ENCODE measurements at places on chromosomes 2 and 18.

DNA sequence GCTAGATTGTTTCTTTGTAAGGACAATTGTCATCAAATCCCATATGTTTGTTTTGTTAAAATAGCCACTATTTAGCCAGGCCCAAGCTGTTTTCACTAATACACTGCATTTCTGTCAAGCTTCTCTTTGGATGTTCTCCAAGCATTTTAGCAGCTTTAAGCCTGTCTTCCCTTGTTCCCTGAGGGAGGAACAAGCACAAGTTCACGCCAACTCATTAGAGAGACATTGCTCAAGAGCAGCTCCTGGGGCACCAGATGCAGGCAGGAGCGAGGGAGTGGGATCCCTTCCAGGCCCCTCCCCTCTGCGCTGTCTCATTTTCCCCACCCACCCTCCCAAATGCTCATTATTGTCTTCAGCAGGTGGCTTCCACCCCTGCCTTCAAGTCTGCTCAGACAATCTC lies 32.6 kb upstream of the PPP3R1 start:
- no peak for DNase-seq

- DNase-seq, result no peak
These were observed 2.4 kb downstream of the MRPL33 start for GRCh38 chr2:27773959-27774358.

- no peak for DNase-seq
These were observed 76.3 kb upstream of the DTNB start for GRCh38 chr2:25749676-25750075.

DNA sequence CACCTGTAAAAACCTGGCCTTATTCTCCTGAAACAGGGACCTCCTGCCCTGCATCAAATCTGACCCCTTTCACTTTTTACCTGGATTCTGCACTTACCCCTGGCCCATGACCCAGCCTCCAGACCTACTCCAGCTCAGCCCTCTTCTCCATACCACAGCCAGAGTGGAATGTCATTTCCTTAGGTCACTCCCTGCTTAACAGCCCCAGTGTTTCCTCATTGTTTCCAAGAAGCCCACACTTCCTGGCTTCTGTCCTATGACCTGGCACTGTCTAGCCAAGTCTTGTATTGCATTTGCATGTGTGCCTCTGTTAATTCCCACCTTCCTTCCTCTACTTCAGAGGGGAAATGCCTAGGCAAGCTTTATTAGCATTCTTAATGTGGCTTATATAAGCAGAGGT lies 51.4 kb upstream of the TRIB2 start:
- no peak for DNase-seq

DNA sequence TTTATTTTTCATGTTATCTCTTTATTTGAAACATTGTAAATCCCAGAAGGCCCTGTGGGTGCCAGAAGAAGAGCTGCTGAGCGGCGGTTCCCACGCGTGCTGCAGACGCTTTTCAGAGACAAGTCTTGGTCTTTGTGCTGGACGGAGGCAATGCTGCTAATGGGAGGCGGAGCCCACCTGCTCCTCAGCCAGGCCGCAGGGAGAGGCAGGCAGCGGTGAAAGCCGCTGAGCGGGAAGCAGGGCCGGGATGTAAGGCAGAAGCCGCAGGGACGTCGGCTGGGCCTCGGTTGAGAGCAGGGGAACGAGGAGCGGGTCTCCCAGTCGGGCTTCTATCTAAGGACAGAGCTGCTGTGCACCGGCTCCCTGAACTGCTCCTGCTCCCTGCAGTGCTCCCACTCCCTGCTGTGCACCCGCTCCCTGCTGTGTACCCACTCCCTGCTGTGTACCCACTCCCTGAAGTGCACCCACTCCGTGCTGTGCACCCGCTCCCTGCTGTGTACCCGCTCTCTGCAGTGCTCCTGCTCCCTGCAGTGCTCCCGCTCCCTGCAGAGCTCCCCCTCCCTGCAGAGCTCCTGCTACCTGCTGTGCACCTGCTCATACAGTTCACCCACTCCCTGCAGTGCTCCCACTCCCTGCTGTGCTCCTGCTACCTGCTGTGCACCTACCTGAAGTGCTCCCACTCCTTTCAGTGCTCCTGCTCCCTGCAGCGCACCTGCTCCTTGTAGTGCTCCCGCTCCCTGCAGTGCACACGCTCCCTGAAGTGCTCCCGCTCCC lies 16.4 kb downstream of the TMEM18 start:
- no peak for DNase-seq

GRCh38 chr18:36572135-36572856 lies 256.5 kb downstream of the TPGS2 start:
- no peak for DNase-seq

GRCh38 chr2:30287190-30287840 lies 56.0 kb downstream of the LBH start:
- no peak for DNase-seq

GRCh38 chr2:37300578-37300977 lies 24.1 kb downstream of the PRKD3 start:
- DNase-seq, result no peak

DNA sequence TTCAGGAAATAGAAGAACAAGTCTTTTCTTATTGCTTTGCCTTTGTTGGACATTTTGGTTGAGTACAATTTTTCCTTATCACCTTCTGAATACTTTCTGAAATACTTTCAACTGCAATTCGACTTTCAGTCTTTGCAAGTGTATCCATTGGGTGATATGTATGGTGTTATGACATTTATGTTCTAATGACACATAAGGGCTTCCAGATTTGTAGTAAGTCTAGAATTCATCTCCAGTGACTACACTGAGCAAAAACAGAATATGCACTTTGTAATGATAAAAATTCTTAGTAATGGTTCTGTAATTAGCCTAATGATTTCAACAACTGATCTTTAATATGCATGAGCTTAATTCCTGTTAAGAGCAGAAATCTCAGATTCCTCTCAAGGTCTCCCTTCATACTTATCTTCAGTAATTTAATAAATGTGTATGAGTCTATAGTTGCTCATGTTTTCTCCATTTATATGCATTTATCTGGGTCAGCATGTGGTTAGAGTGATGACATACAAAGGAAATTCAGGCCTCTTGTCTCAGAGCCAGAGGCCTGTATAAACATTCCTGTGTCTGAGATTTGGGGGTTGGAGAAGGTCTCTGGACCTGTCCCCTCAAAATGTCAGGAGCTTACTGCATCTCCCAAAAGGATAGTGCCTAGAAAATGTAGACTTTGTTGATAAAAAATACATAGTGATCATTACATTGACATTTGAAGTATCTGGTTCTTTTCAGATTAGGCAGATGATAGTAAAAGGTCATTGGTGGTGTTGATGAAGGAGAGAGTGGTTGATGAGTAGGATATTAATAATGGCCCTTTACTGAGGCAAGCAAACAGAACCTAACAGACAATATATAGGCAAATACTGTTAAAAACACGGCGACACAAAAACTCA lies 114.9 kb downstream of the QPCT start:
- DNase-seq, result no peak

DNA sequence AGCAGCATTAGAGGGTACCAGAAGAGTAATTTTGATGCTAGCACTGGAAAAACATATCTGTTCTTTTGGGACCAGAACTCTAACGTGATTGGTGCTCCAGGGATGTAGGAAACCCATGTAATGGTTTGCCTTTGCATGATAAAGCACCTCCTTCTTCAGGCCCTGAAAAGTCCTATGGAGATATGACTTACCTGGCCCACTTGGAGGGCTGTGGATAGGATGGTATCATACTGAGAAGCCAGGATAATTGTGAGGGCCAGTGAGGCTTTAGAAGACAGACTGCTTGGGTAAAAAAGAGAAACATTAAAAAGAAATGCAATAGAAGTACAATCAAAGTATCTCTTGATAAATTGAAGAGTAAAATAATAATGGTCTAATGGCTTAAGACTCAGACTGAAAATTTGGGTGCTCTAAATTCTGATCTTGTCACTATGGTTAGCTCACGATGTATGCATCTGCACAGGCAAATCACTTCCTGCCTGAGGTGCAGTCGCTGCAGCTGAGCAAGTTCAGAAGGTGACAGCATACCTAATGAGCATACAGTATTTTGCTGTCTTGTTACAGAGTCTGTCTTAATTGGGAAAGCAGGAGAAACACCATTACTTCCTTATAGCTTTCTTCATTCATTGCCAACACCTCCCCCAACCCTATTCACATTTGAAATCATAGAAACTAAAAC lies 371.5 kb downstream of the NUP35 start:
- no peak for DNase-seq

DNA sequence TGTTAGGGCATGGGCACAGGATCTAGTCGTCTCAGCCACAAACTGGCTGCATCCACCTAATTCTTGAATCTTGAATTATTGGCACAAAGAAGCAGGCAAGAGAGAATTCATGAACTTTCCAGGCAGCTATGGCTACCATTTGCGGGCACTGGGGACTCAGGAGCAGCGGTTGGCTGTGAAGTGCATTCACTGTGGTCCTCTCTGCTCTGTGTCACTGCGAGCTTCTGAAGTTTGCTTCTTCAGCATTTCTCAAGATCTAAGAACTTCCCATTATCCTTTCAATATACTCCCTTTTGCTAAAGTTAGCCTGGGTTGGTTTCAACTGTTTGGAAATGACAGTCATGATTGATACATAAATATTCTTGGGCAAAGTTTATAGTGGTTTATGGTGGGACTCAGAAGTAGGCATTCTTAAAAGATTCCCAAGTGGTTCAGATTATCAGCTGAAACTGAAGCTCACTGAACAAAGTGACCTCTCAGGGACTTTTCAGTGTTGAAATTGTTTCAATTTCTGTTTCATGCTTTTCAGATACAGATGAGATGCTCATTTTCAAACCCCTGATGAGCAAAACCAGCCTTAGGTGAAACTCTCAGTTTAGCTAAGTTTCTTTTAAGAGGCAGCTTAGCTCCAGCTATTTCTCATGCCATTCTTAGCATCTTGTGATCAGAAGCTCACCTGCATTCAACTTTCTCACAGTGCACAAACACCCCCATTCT lies 1258.3 kb upstream of the GYPC start:
- DNase-seq, result no peak

GRCh38 chr2:42909966-42910365 lies 117.6 kb upstream of the HAAO start:
- no peak for DNase-seq

GRCh38 chr18:75489493-75490190 lies 62.1 kb upstream of the SMIM21 start:
- no peak for DNase-seq

DNA sequence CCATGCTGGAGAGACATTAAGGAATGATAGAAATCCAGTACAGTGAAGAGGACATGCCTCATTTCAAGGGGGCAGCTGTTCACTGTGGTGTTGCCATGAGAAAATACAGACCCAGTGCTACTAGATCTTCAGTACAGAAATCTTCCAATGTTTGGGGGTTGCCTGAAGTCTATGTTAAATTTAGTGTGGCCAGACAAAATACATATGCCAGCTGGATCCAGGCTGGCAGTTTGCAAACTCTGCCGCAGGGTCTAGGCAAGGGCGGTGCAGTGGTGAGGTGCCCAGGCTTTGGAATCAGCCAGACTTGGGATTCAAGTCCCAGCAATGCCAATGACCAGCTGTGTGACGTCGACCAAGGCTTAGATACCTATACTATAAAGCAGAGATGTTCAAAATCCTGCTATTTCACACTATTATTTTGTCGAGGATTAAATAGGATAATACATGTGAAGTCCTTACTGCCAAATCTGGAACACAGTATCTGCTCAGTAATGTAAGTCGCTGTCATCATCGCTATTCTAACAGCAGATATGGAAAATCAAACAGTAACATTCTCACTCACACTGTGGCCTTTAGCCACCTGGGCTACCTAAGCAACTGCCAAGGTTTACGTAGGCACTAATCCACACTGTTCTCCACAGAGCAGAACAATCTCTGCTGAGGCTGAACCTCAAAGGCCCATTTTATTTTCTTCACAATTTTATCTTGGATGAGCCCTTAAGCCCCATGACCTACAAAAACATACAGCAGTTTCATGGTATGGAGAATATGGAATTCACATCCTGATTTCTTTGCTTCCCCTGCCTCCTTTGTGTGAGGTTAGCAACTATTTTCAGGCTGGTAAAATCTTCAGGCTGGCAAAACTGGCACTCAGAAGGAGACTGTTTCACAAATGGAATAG lies 5.9 kb upstream of the TMSB10 start:
- DNase-seq, result no peak

GRCh38 chr18:44507729-44508325 lies 172.9 kb upstream of the SETBP1 start:
- no peak for DNase-seq

GRCh38 chr18:23131693-23132319 lies 3.5 kb upstream of the CABLES1 start:
- DNase-seq, result no peak

DNA sequence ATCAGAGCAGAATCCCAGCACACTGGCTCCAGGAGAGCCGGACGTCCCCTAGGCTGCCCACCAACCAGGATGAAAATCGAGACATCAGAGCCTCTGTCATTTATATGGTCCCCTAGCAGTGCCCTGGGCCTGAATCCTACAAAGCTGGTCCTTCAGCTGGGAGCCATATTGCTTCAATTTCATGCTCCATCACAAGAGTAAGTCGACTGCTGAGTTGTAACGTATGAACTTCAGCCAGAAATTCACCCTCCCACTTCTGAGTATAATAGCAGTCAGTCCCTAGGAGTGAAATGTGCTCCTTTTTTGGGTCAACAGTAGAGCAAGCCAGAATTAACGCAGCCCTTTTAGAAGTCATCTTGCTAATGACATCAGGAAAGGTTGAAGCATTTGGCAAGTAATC lies 126.4 kb downstream of the CCBE1 start:
- DNase-seq, result no peak

GRCh38 chr2:120731175-120731574 lies 4.5 kb upstream of the GLI2 start:
- no peak for DNase-seq

GRCh38 chr2:81304154-81304830 lies 999.7 kb upstream of the LRRTM1 start:
- no peak for DNase-seq

DNA sequence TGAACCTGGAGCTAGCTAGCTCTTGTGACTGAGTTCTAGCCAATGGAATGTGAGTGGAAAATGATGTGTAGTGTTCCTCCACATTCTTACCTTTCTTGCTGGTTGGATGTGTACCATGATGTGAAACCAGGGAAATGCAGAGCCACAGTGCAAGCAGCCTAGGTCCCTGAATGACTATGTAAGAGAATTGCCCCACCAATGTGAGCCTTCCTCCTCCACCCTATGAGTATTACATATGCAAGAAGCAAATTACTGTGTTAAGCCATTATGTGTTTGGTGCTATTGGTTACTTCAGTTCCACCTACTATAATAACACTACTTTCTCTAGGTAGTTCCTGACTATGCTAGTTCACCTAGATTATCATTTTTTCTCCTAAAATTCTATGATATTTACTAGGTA lies 39.6 kb downstream of the LCLAT1 start:
- DNase-seq, result no peak

DNA sequence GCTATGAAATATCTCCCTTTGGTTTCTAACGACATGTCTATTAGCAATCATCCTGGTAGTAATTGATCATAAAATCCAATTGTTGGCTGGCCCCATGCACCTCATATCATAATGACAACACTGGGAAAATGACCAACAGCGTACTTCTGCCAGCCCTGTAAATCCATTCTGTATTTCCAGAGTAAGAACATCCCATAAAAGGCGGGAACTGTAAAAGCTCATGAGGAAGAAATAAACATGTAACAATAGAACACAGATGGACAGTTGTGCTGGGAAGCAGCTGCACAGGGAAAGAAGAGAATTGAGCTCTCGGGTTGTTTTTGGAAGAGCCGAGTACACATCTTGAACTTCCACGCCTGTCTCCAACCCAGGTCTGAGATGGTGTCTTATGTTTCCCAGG lies 218.7 kb downstream of the CMPK2 start:
- DNase-seq, result no peak
